ENCODE measurements at places on chromosomes 5 and 9. TPM values are rescaled to one million over a fixed set of nuclear protein-coding genes. Genes with fewer than 3 reads are reported as not detected.

- H3K36me3 ChIP-seq, result peaks cover 70% of the 10 kb centered on the region
- H3K4me1 ChIP-seq, result no peaks in the 10 kb centered on the region
- H3K4me3 ChIP-seq, result no peak overlapping the region
Observed at GRCh38 chr9:120532475-120532874, 47.5 kb downstream of the CDK5RAP2 start.

GRCh38 chr5:15574128-15574527 is 74.1 kb downstream of the FBXL7 start:
- no peaks in the 10 kb centered on the region for H3K4me1 ChIP-seq
- no peaks in the 10 kb centered on the region for H3K36me3 ChIP-seq
- no peak for DNase-seq
- no peak overlapping the region for H3K4me3 ChIP-seq
- H3K27me3 ChIP-seq, result no peaks in the 10 kb centered on the region
- H3K27ac ChIP-seq, result no peak overlapping the region

DNA sequence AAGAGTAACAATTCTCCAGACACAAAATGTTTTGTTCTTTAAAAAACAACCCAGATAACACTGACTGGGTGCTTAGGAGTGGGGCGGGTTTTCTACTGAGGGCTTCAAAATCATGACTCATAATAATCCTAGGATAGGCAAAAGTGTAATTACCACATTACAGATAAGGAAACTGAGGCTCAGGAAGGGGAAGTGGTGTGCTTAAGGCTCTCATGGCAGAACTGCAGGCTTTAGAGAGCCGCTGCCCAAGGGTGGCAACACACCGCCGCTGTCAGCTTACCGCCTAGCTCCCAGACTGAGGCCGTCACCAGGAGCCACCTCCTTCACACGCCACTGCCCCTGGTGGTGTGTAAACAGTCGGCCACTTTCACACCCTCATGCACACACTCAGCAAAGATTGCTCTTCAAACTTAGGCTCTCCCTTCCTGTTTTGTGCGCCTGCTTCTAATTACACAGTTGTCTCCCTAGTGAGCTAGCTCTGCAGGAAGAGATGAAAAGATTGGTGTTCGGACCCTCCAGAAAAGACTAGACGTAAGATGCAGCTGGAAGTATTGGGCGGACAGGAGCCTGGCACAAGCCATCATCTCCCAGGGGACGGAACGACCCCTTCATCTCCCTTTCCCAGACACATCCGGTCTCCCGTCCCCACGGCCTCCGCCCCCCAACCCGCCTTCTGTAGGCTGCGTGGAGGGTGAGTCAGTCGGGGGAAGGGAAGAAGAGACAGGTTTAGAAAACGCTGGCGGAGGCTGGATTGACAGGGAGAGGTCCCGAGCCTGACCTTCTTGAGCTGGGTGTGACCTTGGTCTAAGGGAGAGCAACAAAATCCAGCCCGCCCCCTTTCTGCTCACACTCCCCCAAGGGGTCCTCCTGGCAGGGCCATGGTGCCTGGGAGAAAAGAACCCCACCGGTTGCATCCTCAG is 162.7 kb downstream of the SYK start:
- no peak overlapping the region for H3K27ac ChIP-seq
- H3K27me3 ChIP-seq, result no peaks in the 10 kb centered on the region
- no peak for DNase-seq
- H3K4me1 ChIP-seq, result no peaks in the 10 kb centered on the region
- no peak overlapping the region for H3K4me3 ChIP-seq

- no peaks in the 10 kb centered on the region for H3K4me1 ChIP-seq
- H3K36me3 ChIP-seq, result no peaks in the 10 kb centered on the region
- DNase-seq, result no peak
Observed at GRCh38 chr5:72184408-72184807, 77.1 kb downstream of the MAP1B start.

GRCh38 chr5:57754616-57755015 is 272.0 kb upstream of the ACTBL2 start:
- DNase-seq, result no peak
- H3K36me3 ChIP-seq, result no peaks in the 10 kb centered on the region
- no peak overlapping the region for H3K27ac ChIP-seq
- H3K27me3 ChIP-seq, result no peaks in the 10 kb centered on the region
- no peak overlapping the region for H3K4me3 ChIP-seq
- H3K4me1 ChIP-seq, result no peaks in the 10 kb centered on the region

- no peaks in the 10 kb centered on the region for H3K36me3 ChIP-seq
- no peaks in the 10 kb centered on the region for H3K27me3 ChIP-seq
- no peak for DNase-seq
- H3K4me1 ChIP-seq, result no peaks in the 10 kb centered on the region
- H3K27ac ChIP-seq, result no peak overlapping the region
Observed at GRCh38 chr9:95793924-95794828, 81.3 kb upstream of the ERCC6L2 start.

DNA sequence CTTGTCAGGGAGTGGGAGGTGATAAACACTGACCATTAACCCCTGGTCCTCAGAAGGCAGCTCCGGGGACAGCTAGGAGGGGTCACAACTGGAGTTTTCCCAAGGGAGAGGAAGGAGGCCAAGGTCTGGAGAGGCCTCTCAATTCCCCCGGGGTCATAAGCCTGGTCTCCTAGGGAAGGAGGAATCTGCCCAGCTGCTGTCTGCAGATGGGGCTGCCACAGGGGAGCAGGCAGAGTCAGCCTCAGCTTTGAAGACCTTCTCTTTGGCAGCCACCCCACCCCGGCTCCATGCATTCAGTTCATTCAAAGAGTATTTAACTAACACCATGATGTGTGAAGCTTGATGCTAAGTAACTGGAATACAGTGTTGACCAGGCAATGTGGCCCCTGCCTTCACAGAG is 74.6 kb upstream of the HSPA9 start:
- no peak for DNase-seq
- peaks cover 17% of the 10 kb centered on the region for H3K4me1 ChIP-seq
- no peak overlapping the region for H3K4me3 ChIP-seq
- no peaks in the 10 kb centered on the region for H3K36me3 ChIP-seq

DNA sequence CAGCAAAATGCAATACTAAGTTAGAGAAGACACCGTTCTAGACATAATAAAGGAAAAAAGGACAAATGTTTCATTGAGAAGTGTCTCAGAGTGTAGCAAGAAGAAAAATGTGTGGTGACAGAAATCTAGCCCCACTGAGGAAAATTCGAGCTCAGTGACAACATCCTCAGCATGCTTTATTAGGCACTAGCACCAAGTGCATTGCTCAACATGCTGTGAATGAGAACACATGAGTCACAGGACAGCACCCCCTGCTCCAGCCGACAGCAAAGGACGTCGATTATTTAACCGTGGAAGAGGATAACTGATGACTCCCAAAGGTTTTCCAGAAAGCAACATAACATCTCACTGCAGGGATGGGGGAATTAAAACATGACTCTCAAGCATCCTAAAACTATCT is 182.7 kb downstream of the GNAQ start:
- no peak for DNase-seq
- H3K27ac ChIP-seq, result no peak overlapping the region
- no peaks in the 10 kb centered on the region for H3K27me3 ChIP-seq
- no peaks in the 10 kb centered on the region for H3K36me3 ChIP-seq
- H3K4me3 ChIP-seq, result no peak overlapping the region
- peaks cover 14% of the 10 kb centered on the region for H3K4me1 ChIP-seq

GRCh38 chr9:126292736-126293521 is 33.7 kb upstream of the MVB12B start:
- no peaks in the 10 kb centered on the region for H3K27me3 ChIP-seq
- H3K4me3 ChIP-seq, result no peak overlapping the region
- H3K36me3 ChIP-seq, result no peaks in the 10 kb centered on the region
- H3K4me1 ChIP-seq, result no peaks in the 10 kb centered on the region
- H3K27ac ChIP-seq, result no peak overlapping the region
- no peak for DNase-seq

DNA sequence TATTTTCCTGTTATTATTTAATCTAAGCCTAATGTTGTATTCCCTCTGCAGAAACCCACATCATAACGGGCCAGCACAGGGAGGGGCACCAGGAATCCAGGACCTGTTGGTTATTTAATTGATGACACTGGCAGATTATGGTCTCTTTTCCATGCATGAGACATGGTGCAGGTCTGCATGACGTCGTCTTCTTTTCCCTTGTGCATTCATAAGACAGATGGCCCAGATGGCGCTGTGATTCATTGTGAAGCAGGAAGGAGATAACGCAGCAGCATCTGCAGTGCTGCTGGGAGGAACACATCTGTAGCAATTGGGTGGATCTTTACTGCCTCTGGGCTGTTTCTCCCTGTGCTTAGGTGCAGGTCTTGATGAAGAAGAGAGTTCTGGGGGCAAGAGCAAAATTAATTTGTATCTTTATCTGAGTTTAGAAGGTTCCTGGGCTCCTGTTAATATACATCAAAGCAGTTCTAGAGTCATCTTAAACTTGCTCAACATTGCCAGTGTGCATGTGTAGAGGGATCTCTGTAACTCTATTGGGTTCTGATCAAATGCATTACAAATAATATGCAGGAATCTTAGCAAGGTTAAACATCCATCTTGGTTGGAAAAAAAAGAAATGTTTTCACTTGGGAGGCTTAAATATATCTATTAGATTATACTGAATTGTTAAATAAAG is 176.1 kb downstream of the PCSK1 start:
- DNase-seq, result no peak
- no peak overlapping the region for H3K4me3 ChIP-seq
- H3K27ac ChIP-seq, result no peak overlapping the region
- no peaks in the 10 kb centered on the region for H3K27me3 ChIP-seq
- no peaks in the 10 kb centered on the region for H3K4me1 ChIP-seq
- H3K36me3 ChIP-seq, result no peaks in the 10 kb centered on the region

DNA sequence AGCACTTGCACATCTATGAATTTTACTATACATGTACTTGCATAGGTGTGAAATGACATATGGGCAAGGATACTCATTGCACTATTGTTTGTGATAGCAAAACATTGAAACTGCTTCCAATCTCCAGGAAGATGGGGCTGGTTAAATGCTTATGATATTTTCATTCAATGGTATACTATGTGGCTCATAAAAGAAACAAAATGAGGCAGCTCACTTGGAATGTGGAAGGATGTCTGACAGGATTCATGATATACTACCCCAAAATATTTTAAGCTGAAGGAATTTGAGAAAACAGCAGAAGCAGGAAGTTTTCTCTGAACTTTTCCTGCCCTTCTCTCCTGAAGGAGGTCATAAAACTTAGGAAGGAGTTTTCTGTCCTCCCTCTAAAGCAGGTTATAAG is 99.6 kb upstream of the CAST start:
- H3K4me3 ChIP-seq, result no peak overlapping the region
- no peaks in the 10 kb centered on the region for H3K27me3 ChIP-seq
- H3K27ac ChIP-seq, result no peak overlapping the region
- no peak for DNase-seq

- no peaks in the 10 kb centered on the region for H3K36me3 ChIP-seq
- peak overlapping the region; percentile 85 for H3K27ac ChIP-seq
- peak overlapping the region; percentile 94 for H3K4me3 ChIP-seq
- H3K27me3 ChIP-seq, result no peaks in the 10 kb centered on the region
- peaks cover 46% of the 10 kb centered on the region for H3K4me1 ChIP-seq
Observed at GRCh38 chr5:83077662-83078261, 415 bp downstream of the XRCC4 start.

GRCh38 chr5:81422671-81423070 is 28.7 kb upstream of the ACOT12 start:
- H3K4me3 ChIP-seq, result no peak overlapping the region
- no peak for DNase-seq
- H3K27ac ChIP-seq, result no peak overlapping the region
- H3K27me3 ChIP-seq, result no peaks in the 10 kb centered on the region
- no peaks in the 10 kb centered on the region for H3K36me3 ChIP-seq

- H3K36me3 ChIP-seq, result no peaks in the 10 kb centered on the region
- H3K4me1 ChIP-seq, result no peaks in the 10 kb centered on the region
- no peaks in the 10 kb centered on the region for H3K27me3 ChIP-seq
- DNase-seq, result no peak
- H3K4me3 ChIP-seq, result no peak overlapping the region
- no peak overlapping the region for H3K27ac ChIP-seq
Observed at GRCh38 chr5:170482511-170482910, 21.3 kb upstream of the KCNIP1 start.

DNA sequence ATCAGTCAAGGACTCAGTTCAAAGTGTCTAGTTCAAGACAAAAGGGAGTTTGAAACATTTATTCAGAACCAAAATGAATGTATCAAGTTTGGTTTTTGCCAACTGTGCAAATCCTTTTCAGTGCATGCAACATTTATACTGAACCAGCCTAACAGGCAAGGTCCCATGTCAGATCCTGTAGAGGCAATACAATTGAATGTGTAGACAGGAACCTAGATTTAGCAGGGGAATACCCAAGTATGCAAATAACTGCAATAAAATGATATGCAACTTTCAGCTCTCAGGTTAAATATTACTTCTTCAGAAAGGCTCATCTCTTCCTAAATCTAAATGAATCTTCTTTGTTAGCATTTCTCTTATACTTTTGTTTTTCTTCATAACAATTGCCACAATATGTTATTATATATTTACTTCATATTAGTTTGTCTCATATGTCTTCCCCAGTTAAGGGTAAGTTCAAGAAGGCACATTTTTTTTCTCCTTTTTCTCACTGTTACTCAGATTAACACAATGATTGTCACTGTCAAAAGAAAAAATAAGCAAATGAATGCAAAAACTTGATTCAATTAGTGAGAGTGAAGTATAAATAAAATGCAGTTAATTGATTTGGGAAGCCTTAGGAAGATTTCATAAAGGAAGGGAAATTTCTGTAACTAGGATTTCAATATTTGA is 163.9 kb upstream of the RASA1 start:
- H3K4me3 ChIP-seq, result no peak overlapping the region
- no peaks in the 10 kb centered on the region for H3K27me3 ChIP-seq
- H3K27ac ChIP-seq, result no peak overlapping the region
- H3K36me3 ChIP-seq, result no peaks in the 10 kb centered on the region

DNA sequence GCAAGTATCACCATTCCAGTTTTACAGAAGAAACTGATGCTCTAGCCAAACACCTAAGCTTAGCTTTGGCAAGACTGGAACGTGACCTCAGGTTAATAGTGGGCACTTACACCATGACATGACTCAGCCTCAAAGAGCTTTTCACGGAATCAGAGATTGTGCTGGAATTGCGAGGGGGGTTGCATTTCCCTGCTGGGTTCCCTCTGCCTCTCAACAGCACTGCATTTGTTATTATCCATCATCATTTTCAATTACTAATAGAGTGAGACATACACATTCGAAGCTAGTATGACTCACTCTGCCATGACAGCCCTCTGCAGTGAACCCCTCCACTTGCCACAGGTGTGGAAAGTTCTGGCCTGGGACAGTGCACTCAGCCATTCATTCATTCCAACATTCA is 8.0 kb downstream of the SPOCK1 start:
- no peaks in the 10 kb centered on the region for H3K4me1 ChIP-seq
- DNase-seq, result no peak
- H3K27ac ChIP-seq, result no peak overlapping the region
- H3K36me3 ChIP-seq, result no peaks in the 10 kb centered on the region
- no peaks in the 10 kb centered on the region for H3K27me3 ChIP-seq
- no peak overlapping the region for H3K4me3 ChIP-seq

DNA sequence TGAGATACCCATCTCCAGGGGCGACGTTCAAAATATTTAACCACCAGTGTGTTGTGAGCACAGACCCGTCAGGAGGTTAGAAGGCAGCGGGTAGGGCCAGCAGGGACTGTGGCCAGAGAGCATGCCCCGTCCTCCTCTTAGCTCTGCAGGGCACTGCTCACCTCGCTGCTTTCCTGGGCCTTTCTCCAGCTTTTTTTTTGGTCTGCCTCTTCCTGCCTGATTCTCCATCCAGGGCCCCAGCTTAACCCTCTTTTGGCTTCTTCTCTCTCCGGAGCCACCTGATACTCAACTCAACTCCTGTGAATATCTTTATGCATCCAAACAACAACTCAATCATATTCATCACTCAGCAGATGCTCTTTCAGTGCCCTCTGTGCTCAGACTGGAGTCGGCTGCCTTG is 44.0 kb downstream of the TMOD1 start:
- H3K4me1 ChIP-seq, result no peaks in the 10 kb centered on the region
- no peak overlapping the region for H3K27ac ChIP-seq
- no peak overlapping the region for H3K4me3 ChIP-seq
- H3K27me3 ChIP-seq, result no peaks in the 10 kb centered on the region

PCDHA9 gene
- not detected for polyA plus RNA-seq

PTGES gene
- polyA plus RNA-seq, result not detected

PCDHGA3 gene
- 0.23 TPM for polyA plus RNA-seq

F2RL1 gene
- 8.0 TPM for polyA plus RNA-seq

PPP2R2B gene
- 9.5 TPM for polyA plus RNA-seq

Data from CD4-positive, alpha-beta memory T cell (primary cell).